Stromal cell of bone marrow (primary cell): ENCODE measurements at places on chromosomes 6 and 20.

DNA sequence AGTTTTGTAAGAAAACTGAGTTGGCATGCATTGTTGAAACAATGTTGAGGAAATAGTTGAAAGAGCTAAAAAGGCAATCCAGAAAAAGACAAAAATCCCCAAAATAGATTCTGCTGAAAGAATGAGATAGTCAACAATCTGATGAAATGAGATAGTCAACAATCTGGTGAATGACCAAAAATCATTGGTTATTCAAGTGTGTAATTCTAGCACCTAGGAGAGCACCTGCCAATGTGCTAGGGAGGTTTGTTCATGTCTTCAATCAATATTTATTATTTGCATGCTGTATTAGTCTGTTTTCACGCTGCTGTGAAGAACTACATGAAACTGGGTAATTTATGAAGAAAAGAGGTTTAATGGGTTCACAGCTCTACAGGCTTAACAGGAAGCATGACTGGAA, 307.1 kb upstream of the HSF2 start:
- DNase-seq = no peak

DNA sequence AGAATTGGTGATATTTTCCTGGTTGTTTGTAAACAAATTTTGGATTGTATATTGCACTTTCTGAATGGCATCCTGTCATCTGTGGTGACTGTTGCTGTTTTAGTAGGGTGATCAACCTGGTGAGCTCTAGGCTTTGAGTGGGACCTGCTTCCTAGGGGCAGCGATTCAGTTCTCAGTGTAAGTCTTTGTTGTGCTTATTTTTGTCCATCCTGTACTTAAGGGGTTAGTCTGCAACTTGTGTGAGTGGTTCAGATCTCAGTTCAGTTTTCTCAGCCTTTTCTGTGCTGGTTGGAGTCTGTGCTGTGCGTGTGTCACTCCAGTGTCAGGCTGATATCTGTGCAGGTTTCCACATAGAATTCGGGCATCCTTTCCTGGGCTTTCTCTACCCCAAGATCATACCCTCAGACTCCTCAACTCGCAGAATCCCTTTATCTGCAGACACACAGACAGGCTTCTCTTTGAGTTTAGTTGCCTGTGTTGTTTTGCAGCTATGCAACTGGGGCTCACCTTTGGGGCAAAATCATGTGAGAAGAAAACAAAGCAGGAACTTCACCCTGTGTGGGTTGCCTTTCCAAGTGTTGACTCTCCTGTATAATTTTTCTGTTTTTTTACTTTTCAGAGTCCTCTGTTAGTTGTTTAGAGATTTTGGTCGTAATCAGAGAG, 177.7 kb downstream of the FARS2 start:
- no peak for DNase-seq

DNA sequence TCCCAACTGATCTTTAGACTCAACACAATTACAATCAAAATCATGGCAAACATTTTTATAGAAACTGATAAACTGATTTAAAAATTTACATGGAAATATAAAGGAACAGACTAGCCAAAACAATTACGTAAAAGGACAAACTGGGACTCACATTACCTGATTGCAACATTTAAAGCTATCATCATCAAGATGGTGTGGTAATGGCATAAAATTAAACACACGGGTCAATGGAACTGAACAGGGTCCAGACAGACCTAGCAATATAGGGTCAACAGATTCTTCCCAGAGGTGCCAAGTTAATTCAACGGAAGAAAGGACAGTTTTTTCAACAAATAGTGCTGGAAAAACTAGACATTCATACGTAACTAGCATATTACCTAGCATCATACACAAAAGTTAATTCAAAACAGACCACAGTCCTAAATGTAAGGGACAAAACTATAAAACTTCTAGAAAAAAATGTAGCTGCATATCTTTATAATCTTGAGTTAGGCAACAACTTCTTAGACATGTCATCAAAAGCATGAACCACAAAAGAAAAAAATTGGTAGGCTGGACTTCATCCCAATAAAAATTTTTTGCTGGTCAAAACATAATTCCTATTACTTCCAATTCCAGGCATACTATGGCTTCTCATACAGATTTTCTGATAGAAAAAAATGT, 147.4 kb upstream of the BEND6 start:
- DNase-seq = no peak

GRCh38 chr20:50037123-50037522, 54.3 kb downstream of the SNAI1 start:
- DNase-seq = no peak

- DNase-seq = no peak
Observed at GRCh38 chr6:126308362-126308761, 31.6 kb upstream of the CENPW start.

DNA sequence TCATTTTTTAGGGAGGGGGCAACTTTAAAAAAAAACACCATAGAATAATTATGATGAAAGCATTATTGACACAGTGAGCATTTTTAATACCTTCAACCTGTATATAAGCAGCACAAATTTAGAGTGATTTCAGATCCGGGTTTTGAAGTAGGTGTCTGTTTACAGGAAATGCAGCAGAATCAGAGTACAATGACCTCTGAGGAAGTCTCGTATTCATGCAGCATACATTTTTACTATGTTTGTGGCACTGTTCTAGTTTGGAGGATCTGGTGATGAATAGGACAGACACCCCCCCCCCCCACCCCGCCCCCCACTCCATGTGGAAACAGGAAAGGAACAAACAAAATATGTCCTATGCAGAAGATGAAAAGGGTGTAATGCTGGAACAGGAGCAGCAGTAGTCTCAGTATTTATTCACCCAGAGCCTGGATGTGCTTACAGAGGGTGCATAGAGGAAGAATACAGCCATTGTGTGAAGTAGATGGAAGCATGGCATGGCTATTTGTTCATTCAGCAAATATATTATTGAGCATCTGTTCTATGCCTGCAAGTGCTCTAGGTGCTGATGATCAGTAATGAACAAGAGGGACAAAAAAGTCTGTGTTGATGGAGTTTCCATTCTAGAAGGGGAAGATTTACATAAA, 19.7 kb downstream of the VAPB start:
- DNase-seq = no peak

- DNase-seq = peak; percentile 61
Observed at GRCh38 chr6:155466539-155466938, 10.9 kb upstream of the NOX3 start.

GRCh38 chr20:38109591-38110524, 55.2 kb downstream of the TGM2 start:
- DNase-seq = peak; percentile 90

DNA sequence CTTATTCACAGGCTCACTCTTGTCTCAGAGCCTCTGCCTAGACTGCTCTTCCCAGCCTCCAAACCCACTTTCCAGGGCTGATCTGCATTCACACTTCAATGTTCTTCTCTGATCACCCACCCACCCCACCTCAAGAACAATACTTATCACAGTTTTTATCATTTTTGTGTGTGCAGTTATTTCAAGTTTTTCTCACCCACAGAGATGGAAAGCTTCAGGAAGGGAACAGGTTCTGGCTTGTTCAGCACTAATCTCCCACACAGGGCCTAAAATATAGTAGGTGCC, 160.9 kb downstream of the MRPL14 start:
- no peak for DNase-seq

DNA sequence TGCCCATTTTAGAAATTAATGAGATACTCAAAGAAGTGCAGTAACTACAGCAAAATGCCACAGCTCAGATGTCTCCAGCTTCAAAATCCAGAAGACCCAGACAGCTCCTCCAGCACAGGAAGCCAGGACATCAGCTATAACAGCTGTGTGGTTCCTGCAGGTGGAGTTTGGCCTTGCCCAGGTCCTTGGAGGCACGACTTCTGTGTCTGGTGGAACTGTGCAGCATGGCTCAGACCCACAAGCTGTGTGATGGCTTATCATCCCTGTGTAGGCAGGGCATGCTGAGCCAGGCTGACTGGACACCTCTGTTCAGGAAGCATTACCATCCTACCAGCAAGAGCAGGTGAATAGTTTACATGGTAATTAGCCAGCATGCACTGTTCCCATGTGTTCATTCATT, 26.5 kb upstream of the CD93 start:
- DNase-seq = no peak
